T-helper 17 cell (primary cell): ENCODE measurements at places on chromosomes 1 and 21.

- no peak for DNase-seq
Observed at GRCh38 chr1:43232074-43232473, 37.7 kb upstream of the TMEM125 start.

DNA sequence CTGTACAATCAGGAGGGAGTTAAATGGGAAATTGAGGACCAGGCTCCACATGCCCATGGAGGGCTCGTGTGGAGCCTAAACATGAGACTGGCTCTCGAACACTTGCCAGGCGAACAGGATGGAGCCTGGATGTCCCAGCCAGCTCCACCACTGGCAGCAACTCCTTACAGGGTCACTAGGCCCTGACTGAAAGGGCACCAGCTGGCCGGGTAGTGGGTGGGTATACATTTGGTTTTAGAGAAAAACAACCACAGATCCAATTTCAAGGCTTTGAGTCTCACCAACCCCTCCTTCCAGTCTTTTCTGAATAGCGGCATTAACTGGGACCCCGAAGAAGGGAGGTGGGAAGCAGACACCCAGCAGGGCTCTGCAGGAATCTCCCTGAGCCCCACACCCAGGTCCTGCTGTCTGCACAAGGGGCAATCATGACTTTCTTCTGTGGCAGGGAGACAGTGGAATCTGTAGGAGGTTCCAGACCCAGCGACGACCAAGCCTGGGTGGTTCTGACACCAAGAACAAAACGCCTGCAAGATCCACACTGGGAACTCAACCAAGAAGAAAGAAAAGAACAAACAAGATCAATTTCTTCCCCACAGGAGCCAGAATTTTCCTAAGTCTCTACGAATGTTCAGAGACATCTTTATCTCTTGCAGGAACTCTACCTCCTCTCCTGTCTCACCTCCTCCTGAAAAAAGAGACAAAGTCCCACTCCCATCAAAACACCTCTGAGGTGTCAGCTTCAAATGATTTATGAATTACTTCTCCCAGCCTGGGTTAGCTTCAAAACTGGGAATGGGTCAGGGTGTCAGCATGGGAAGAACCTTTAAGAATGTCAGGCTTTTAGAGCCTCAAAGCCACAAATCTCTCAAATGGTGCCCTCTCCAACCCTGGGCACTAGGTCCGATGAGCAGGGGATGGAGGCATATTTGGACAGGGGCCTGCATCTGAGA, 26.5 kb upstream of the SRP9 start:
- DNase-seq = no peak

- DNase-seq = no peak
Observed at GRCh38 chr1:100832694-100833428, 61.8 kb downstream of the EXTL2 start.

DNA sequence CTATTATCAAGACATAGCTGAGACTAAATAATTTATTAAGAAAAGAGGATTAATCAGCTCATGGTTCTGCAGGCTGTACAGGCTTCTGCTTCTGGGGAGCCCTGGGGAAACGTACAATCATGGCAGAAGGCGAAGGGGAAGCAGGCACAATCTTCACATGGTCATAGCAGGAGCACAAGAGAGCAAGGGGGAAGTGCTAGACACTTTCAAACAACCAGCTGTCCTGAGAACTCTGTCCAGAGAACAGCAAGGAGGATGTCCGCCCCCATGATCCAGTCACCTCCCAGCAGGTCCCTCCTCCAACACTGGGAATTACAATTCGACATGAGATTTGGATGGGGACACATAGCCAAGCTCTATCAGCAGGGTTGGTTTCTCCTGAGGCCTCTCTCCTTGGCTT, 10.3 kb upstream of the SLC45A1 start:
- no peak for DNase-seq

DNA sequence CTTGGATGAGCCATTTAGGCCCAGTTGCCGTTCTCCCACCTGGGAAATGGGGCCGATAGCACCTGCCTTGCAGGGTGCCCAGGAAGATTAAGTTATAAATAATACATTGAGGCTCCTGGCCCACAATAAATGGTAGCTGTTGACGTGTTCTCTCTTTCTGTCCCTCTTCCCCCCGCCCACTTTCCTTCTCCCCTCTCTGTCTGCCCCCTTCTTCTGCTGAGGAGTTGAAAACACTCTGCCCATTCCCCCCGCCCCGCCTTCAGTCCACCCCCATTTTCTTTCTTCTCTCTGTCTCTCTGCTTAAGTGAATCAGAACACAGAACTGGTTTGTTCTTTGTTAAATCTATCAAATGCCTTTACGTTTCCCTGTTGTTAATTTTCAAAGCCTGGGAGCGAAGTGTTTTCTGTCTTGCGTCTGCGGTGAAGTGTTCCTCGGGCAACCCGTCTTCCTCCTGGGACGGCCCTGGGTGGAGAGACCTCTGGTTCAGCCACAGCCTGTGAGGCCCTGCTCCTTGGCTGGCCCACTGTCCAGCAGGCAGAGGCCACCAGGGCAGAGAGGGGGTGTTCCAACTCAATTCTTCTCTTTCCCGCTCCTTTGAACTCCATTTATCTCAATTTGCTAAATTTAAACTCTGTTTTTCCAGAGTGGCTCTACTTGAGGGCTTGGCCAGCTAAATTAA, 29.3 kb upstream of the SELENON start:
- no peak for DNase-seq

GRCh38 chr1:225407755-225408154, 20.1 kb downstream of the LBR start:
- no peak for DNase-seq

GRCh38 chr1:8382051-8382505, 64.2 kb downstream of the SLC45A1 start:
- DNase-seq = no peak

DNA sequence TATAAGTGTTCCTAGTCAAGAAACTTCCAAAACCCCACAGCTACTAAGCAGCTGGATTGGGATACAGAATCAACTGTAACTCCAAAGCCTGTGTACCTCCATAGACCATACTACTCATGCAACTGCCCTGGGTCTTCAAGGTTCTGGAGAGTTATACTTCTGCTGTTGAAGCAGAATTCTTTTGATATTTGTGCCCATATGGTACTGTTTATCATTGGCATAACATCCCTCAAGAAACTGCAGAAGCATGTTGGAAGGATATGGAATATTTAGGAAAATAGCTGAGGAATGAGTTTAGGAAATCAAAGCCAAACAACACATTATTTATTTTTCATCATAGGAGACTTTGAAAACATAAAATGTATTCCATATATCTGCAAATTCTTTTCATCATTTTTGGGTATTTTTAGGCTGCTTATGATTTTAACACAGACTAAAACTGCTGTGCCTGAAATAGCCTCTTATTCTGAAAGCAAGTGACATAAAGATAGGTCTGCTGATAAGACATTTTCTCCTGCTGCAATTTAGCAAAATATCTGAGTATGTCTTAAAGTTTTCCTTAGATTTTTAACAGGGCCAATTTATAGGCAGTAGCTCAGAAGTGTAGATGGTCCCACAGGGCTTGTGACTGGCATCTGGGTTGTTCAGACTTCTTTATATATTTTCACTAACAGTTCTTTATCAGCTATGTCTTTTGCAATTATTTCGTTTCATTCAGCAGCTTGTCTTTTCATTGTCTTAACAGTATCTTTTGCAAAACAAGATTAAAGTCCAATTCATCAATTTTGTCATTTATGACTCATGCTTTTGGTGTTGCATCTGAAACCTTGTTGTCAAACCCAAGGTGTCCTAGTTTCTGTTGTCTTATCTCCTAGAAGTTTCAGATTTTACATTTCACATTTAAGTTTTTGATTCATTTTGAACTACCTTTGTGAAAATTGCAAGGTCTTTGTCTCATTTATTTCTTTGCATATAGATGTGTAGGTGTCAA, 41.1 kb upstream of the ZNF124 start:
- DNase-seq = no peak

GRCh38 chr1:182069028-182069466, 7.5 kb upstream of the ZNF648 start:
- DNase-seq = no peak

GRCh38 chr1:167452483-167452882, 65.8 kb downstream of the CD247 start:
- no peak for DNase-seq

- no peak for DNase-seq
Observed at GRCh38 chr1:96466842-96467241, 254.7 kb upstream of the PTBP2 start.

DNA sequence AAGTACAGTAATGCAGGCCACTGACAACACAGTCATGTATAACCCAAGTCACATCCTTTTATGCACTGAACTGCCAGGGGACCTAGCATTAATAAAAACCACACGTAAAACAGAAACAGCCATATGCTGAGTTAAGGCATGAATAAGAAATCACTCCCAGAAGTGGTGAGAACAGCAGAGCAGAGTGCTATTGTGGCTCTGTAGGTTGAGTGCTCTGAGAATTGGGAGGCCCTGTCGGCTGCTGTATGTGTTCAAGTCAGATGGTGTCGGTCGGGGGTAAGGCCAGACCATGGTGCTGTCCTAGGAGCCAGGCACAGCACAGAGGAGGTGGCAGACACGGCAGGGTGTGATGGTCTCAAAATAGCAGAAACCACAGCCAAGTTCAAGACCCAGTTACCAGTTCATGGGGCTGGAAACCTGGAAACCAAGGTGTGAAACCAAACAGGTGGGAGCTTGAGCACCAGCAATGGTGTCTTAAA, 126.6 kb upstream of the COA6 start:
- no peak for DNase-seq

DNA sequence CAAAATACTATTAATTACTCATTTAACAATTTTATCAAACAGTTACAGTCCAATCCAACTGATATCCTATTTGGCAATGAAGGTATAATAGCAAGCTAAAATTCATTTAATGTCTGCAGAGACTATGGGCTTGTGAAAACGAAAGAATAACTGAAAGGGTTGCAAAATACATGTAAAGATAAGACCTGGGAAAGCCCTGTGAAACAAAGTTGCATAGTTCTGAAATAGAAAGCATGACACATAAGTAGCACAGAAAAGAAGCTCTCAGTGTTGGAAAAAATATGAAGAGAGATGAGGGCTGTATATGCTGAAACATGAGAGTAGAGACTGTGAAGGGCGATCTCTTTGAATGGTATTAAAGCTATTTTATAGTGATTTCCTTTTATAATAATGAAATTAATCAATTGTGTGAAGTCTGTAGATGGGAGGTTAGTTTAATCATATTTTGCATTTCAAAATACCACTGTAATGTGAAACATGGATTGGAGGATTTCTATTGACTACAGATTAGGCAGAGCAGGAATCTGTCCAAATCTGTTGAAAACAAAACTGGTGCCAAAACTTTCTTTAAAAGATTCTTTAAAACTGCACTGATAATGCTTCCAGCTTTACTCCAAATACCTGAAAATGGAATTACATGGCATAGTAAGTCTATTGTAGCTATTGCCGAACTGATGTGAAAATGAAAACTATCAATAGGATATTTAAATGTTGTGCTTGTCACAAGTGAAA, 1518.9 kb upstream of the B3GALT2 start:
- DNase-seq = no peak

GRCh38 chr1:178962853-178963711, 62.6 kb upstream of the FAM20B start:
- no peak for DNase-seq
